Right hindlimb (tissue), 1 donor: ENCODE measurements at places on chromosomes 4 and X.

DNA sequence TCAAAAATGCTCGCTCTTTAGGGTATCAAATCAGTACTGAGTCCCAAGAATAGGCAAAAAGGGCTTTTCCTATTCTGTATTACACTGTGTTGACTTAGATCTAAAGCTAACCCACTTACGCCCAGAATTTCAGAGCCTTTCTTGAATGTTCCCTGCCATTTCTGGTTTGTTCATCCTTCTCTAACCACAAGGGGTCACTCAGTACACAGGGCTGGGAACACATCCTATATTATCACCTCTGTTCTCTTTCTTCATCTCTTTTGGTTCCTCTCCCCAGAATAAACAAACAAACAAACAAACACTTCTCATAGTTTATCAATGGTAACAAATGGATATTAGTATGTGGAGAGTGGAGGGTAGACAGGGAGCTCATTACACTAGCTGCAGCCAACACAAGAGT lies 25.5 kb upstream of the MORC4 start:
- DNase-seq = no peak

DNA sequence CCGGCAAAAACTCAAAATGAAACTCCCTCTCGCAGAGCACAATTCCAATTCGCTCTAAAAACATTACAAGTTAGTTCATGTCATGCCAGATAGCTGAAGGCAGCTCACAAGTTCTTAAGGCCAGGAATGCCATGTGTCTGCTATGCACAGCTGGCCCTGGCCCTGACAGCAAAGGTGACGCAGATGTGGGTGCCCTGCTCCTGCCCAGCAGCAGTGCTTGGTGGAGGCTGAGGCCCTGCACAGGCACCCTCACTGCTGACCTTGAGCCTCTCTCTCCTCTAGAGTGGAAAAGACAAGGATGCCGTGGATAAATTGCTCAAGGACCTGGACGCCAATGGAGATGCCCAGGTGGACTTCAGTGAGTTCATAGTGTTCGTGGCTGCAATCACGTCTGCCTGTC lies 2.9 kb downstream of the S100P start:
- DNase-seq = no peak

GRCh38 chrX:150958177-150958576 lies 25.0 kb upstream of the HMGB3 start:
- peak; percentile 59 for DNase-seq

- no peak for DNase-seq
Measured at GRCh38 chrX:2585158-2585470, 84.3 kb upstream of the DHRSX start.
